M059J (cell line): ENCODE measurements at places on chromosomes 3 and 15. TPM values are rescaled to one million over a fixed set of nuclear protein-coding genes. Genes with fewer than 3 reads are reported as not detected.
A peak's percentile ranks its signal among the peaks of the same experiment; 100 is the strongest.

DNA sequence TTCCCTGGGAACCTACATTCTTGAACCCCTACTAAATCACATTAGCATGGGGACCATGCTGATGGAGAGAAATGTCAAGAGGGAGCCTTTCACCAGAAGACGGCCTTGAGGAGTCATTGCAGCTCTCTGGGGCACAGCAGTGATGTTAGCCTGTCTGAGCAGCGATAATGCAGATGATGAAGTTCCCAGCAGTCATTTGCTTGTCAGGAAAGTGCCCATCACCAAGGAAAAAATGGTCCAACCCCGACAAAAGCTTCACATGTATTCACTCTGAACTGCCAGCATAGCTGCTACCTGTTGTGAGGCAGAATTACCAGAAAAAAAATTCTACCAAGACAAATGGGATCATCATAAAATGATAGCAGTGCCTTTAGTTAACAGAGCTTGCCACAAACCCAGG is 238.4 kb upstream of the UMPS start:
- no peak for DNase-seq

MUSTN1 gene
- total RNA-seq, result 0.27 TPM in 1 of 2 replicates, not detected in the other

LMAN1L gene
- not detected in 2 replicates for total RNA-seq

DNA sequence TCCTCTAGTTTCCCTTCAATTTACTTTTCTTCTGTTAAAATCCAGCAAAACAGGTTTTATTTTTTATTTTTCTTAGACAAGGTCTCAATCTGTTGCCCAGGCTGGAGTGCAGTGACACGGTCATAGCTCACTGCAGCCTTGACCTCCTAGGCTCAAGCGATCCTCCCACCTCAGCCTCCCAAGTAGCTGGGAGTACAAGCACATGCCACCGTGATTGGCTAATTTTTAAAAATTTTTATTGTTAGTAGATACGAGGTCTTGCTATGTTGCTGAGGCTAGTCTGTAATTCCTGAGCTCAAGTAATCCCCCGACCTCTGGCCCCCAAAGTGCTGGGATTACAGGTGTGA is 41.6 kb downstream of the ILDR1 start:
- no peak for DNase-seq

GRCh38 chr3:33428734-33429133 is 11.5 kb downstream of the UBP1 start:
- no peak for DNase-seq

DNA sequence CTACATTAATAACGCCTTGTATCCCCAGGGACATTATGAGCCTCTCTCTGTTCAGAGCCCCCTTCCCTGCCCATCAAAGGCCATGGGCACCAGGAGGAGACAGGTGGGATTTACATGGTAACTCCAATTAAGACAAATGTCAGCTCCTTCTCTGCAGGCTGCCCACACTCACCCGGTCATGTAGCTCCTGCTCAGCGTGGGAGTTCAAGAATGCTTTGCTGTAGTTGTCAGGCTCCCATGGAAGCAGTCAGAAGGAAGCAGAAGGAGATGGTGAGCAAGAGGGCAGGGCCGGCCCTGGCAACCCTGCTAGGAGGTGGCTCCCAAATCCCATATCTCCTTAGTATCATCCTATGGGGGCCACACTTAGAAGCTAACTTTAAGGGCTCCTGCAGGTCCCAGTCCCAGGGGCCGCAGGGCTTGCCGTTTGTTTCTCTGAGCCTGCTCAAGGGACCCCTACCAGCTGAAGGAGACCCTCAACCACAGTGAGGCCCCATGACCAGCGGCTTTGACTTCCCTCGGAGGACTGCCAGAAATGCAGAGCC is 218.4 kb upstream of the TLE3 start:
- no peak for DNase-seq

AGBL1 gene
- total RNA-seq, result not detected in 2 replicates

DNA sequence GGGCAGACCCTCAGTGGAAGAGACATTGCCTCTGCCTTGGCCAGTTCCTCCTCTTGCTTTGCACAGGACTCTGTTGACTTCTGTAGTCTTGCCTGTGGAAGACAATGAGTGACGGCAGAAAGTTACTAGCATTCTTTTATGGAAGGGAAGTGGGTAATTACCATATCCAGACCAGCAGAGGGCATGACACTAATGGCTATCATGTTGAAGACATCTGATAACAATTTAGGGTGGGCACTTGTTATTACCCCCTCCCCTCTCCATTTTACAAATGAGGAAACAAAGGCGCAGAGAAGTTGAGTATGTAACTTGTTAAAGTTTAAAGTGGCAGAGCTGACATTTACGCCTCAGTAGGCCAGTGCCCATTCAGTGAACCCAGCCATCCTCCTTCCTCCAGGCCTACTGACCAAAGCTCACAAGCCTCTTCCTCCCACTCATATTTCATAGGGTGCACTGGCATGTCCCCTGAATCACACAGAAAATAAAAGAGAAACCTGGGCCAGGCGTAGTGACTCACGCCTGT is 48.2 kb upstream of the FMN1 start:
- peak; percentile 89 for DNase-seq

- no peak for DNase-seq
Measured at GRCh38 chr15:82692171-82692570, 17.5 kb downstream of the AP3B2 start.

CPEB1 gene
- total RNA-seq, result 2.1 and 9.4 TPM in 2 replicates

- no peak for DNase-seq
Measured at GRCh38 chr3:12318758-12319621, 30.1 kb downstream of the PPARG start.

- peak; percentile 39 for DNase-seq
Measured at GRCh38 chr3:127751163-127751621, 71.1 kb downstream of the MGLL start.

DNA sequence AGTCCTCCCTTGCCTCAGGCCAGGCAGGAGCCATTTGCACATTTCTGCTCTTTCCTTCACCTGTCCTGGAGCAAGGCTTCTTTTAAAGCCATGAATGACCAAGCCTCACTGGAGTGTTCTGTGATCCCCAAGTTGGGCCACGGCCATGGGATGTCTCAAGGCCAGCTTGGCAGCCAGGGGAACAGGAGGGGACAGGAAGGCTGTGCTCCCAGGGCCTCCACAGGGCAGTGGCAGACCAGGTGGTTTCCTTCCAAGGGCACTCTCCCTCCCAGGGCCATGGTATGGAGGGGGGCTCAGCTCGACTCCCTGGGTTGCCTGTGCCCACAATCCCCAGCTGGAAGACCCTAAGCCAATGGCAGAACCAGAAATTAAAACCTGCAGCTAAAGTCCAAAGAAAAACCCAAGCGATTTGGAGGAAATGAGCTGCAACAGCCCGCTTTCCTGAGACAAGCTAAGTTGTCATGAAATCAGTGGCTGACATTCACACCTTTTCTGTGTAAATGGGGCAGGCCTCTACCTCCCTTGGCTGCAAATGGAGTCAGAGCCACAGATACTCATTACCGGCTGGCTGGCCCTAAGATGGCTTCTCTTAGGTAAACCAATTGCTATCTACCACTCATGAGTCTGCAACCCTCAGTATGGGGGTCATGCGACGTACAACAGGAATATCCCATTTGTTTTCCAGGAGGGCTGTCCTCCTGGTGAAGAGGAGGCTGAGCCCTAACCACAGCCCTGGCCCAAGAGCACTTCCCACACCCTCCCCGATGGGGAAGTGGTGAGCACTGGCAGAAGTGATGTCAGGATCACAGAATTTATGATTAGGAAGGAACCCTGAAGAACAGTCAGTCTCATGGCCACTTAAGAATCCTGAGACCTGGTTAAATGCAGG is 83.3 kb downstream of the SNRK start:
- DNase-seq, result no peak
